Fibroblast of lung (primary cell): ENCODE measurements at places on chromosomes 7 and 10.

DNA sequence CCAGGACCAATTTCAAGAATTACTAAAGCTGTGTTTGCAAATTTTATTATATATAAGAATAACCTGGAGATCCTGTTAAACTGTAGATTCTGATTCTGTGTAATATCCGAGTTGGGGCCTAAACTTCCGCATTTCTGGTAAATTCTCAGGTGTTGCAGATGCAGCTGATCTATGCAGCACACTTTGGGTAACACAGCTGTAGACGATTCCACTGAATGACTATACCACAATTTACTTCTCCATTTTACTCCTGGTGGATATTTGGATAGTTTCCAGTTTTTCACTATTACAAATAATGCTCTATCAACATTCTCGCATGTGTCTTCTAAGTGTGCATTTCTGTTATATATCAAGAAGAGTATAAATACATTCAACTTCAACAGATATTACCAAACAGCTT, 7.5 kb downstream of the GDI2 start:
- DNase-seq, result no peak

GRCh38 chr7:156058248-156058647, 246.0 kb upstream of the SHH start:
- DNase-seq, result no peak

DNA sequence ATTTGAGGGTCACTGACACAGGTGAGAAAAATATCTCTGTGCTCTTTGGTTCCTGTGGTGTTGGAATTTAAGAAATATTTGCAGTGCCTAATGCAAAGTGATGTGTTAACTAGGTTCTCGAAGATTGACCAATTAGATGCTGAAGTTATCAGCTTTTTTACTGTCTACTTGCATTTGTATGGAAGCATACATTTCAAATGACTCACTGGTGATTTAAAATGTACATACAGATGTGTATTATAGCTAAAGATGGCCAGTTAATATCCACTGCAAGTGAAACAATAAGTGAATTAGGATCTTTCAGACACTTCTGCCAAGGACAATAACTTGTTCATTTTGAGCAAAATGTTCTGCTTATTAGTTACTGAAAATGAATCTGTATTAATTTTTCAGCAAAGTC, 205.0 kb downstream of the FANK1 start:
- DNase-seq, result no peak

DNA sequence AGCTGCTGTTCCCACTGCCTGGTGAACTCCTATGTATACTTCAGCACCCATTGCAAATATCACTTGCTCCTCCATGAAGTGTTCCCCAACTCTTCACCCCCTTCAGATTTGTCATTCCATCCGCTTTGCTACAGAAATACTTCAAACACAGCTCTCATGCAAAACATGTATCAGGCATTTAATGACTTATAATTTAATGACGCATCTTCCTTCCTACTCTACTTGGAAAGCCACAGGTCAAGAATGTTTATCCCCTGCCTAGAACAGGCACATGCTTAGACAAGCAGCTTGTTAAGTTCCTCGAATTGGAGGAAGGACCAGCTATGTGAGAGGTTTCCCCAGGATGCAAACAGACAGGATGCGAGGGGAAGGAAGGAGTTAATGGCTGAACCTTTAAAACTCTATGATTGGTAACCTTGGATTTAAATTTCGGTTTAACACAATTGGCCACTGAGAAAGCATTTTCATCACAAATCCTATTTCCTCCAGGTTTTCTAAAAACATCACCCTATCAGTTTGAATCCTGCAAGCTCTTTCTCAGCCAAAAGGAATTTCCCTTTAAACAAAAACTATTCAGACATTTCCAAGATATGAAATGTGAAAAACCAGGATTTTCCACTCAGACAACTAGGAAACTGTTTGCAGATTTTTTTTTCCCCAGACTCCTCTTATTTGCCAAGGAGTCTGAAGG, 11.5 kb downstream of the CREB3L2 start:
- DNase-seq, result peak; percentile 98

- DNase-seq, result no peak
Measured at GRCh38 chr10:55641601-55642000, 719.5 kb downstream of the ZWINT start.

GRCh38 chr7:27600247-27600646, 62.4 kb downstream of the HIBADH start:
- no peak for DNase-seq

DNA sequence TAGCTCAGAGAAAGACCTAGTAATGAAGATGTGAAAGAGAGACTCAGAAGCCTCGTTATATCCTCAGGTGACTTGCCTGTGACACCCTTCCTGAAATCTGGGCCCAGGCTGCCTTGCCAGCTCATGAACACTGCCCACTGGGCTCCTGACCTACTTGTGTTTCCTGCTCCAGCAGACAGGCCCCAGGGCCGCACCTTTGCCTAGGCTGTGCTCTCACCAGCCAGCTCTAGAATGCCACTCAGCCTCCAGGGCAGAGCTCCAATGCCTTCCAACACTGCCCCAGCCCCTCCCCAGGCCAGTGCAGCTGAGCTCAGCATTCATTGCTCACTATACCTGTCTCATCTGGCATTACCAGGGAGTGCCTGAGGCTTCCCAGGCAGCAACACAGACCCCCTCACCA, 94.3 kb downstream of the DLG5 start:
- no peak for DNase-seq

DNA sequence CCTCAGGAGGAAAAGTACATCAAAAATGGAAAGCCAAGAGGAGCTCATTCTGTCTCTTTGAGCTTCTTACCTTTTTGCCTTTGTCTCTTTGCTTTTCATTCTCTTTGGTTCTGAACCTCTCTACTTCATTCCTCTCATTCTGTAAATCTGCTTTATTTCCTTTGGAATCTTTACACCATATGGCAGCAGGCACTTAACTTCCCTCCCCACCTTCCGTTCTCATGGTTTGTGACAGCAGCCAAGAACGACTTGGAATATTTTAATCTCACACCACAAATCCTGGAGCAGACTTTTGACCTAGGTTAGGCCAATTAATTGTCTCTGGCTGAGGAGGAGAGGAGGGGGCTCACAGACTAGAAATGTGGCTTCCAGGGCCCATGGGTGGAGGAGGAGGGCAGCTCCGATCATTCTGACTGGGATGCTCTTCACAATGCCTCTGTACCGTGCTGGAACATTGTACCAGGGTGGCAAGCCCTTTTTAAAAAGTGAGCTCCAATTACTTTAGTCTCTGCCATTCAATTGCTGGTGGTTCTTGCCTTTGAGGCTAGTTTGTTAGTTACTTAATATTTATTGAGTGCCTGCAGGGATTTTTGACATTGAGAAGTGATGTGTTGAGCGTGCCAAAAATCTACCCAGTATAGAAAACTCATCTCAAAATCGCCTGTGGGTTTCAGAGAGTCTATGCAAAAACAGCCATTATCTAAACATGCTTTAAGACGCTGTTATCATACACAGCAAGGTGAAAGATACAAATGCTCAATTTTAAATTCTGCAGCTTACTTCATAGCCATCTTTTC, 386.6 kb downstream of the DPP6 start:
- no peak for DNase-seq

- peak; percentile 98 for DNase-seq
Measured at GRCh38 chr7:66628361-66629221, at the start of gene KCTD7. Gene KCTD7, plus strand, starts transcription at chr7:66628881. Its CDS starts 184 bp downstream, at chr7:66629065.

DNA sequence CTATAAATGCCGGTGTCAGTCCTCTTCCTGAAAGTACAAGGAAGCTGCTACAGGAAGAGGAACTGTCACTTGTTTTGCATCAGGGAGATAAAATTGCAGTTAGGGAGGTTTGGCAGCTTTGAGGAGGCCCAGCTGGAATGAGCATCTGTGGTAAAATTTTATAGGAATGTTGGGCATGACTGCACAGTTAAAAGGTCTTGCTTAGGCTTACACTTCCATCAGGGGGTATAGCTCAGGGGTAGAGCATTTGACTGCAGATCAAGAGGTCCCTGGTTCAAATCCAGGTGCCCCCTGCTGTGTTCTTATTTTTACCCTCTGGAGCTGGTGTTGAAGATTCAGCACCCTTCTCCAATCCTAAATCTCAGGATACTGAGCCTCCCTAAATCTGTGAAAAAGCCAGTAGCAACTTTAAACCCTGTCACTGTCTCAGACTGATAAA, 65.9 kb downstream of the ZNF467 start:
- DNase-seq, result no peak

DNA sequence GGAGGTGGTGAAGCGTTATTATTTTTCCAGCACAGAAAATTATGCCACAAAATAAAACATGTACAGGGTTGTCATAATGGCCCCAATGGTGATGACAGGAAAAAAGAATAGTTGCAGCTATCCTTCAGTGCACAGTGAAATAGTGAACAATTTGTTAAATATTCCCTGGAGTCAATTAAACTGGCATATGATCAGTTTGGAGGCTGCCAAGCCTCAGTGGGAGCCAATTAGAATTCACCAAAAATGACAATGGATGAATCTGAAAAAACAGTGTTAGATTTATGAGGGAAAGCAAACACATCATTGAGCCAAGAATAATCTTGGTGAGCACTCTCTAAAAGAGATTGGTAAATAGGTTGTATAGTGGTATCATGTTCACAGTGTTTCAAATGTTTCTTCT, 146.3 kb downstream of the OTUD1 start:
- DNase-seq, result no peak

- no peak for DNase-seq
Measured at GRCh38 chr10:132704008-132704814, 81.7 kb downstream of the NKX6-2 start.

DNA sequence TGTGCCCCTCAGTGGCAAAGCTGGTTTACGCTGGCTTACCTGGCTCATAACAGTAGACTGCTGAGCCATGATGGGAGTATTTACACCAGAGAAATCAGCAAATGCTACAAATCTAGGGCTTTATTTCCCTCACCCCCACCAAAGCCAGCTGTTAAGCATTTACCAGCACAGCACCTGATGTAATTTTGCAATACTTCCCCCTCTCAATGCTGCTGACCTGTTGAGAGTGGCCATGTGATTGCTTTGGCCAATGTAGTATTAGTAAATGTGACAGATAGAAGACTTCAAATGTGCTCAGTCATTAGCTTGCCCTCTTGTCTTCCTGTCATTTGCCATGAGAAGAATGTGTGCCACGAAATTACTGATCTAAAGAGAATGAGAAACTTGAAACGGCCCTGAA, 46.6 kb downstream of the HERPUD2 start:
- no peak for DNase-seq

DNA sequence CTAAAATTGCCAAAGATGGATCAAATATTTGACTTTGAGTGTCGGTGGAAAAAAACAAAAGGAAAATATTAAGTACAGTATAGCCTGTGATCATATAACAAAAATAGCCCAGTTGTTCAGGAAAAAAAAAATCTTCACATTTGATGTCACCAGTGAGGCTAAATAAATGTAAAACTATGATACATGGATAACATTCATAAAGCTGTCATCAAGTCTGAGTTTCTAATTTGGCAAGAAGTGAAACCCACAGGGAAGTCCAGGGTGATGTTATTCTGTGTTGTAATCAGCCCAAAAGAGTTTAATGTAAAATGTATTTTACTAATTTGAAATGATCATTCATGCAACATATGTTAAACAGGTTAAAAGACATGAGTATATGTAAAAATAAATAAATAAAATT, 908.0 kb downstream of the PCDH15 start:
- no peak for DNase-seq

DNA sequence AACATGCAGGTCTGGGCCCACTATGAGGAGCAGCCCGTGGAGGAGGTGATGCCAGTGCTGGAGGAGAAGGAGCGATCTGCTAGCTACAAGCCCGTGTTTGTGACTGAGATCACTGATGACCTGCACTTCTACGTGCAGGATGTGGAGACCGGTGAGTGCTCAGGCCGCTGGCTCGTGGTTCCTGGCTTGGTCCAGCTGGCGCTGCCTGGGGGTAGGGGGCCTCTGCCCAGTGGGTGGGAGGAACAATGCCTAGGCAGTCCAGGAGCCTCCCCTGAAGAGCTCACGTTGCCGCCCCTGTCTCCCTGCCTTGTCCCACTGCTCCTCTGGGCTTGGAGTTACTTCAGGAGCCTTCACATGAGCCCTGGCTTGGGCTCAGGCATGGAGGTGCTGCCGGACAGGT, 50.1 kb upstream of the LRRC4 start:
- DNase-seq, result no peak

- DNase-seq, result peak; percentile 38
Measured at GRCh38 chr7:143429770-143430698, 13.2 kb upstream of the TAS2R60 start.

- DNase-seq, result no peak
Measured at GRCh38 chr10:117734731-117735405, 192.3 kb downstream of the EMX2 start.

GRCh38 chr7:27064159-27064558, 31.6 kb downstream of the HOXA1 start:
- DNase-seq, result peak; percentile 51

- DNase-seq, result no peak
Measured at GRCh38 chr7:64878684-64879083, 24.4 kb upstream of the ZNF273 start.

- DNase-seq, result no peak
Measured at GRCh38 chr10:52633266-52633665, 139.3 kb downstream of the MBL2 start.
